ENCODE measurements at places on chromosomes 2 and 18.

GRCh38 chr2:129906861-129907235 is 72.6 kb upstream of the RAB6C start:
- no peak for DNase-seq

DNA sequence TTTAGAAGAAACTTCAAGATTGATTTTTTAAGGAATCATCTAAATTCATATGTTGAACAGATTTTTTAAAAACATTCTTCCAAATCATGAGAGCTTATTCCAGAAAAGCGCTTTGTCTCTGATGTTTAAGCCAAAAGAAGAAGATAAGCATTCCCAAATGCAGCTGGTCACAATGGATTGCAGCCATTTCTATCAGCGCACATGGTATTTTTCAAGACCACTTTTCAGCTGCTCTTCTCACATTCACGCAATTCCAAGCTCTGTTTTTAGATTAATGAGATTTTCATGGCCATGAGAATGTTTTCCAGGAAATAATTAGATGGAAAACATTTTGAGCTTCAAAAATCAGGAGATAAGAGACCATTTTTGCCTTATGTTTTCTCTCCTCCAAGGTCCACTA is 8.7 kb downstream of the OSBPL1A start:
- no peak for DNase-seq

- no peak for DNase-seq
Observed at GRCh38 chr2:119630121-119630520, 48.9 kb upstream of the TMEM177 start.

GRCh38 chr2:25787020-25787419 is 91.3 kb downstream of the ASXL2 start:
- DNase-seq, result no peak

DNA sequence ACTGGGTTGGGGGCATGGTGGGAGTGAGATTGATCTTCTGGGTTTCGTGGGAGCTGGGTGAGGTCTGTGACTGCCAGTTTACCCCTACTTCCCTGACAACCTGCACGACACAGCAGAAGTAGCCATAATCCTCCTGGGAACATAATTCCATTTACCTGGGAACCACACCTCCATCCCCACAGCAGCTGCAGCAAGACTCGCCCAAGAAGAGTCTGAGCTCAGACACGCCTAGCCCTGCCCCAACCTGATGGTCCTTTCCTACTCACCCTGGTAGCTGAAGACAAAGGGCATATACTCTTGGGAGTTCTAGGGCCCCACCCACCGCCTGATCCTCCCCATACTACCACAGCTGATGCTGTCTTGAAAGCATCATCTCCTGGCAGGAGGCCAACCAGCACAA is 43.8 kb downstream of the FLACC1 start:
- no peak for DNase-seq

- no peak for DNase-seq
Observed at GRCh38 chr18:76450452-76451395, 44.3 kb downstream of the ZNF516 start.

- DNase-seq, result peak; percentile 4
Observed at GRCh38 chr2:106996171-106996769, 110.3 kb upstream of the ST6GAL2 start.

- no peak for DNase-seq
Observed at GRCh38 chr2:216743781-216744180, 48.4 kb upstream of the IGFBP5 start.

DNA sequence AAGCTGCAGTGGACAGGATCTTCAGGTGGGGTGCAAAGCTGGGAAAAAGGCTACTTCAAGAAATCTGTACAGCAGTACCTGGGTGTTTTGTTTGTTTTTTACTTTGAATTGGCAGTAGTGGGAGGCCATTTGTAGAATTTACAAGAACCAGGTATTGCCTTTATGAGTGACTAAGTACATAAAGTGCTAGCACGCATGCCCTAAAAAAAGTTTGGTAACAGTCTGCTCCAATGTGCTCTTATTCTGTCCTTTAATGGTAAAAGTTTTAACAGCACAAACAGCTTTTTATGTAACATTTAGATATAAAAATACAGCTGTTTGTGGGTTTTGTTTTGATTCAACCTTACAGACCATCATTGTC is 17.2 kb downstream of the REV1 start:
- DNase-seq, result no peak

- DNase-seq, result no peak
Observed at GRCh38 chr18:47746615-47747014, 183.8 kb downstream of the SMAD2 start.

DNA sequence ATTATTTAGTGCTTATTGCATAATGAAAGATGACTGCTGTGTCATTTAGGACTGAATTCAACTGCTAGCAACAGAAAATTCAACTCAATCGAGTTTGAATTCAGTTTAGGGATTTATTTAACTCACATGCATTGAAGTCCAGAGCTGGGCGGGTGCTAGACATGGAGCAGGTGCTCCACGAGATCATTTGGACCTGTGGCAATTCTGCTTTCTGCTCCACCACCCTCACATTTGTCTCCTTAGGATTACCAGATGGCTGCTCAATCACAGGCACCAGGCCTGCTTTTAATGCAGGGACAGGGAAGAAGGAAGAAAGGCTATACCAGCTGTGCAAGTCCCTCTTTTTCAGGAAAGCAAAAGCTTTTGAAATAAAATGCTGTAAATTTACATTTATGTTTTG is 572.9 kb upstream of the SLC8A1 start:
- no peak for DNase-seq

- DNase-seq, result no peak
Observed at GRCh38 chr2:197134206-197134605, 176.4 kb downstream of the ANKRD44 start.

DNA sequence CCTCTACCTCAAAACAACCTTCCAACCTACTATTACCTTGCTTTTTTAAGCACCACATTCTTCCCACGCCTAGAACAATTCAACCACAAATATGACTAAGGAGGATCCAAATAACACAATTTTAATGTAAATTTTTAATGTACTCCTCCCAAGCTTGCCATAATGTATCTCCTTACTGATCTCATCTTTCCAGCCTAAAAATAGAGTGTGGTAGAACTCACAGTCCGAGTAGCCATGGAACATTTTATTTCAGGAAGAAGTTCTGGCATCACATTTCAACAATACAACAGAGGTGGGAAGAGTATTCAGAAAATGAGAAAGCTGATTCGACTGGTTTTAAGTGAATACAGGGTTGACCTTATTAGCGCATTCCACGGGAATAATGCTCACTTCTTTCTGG is 15.4 kb downstream of the FEZ2 start:
- DNase-seq, result no peak

DNA sequence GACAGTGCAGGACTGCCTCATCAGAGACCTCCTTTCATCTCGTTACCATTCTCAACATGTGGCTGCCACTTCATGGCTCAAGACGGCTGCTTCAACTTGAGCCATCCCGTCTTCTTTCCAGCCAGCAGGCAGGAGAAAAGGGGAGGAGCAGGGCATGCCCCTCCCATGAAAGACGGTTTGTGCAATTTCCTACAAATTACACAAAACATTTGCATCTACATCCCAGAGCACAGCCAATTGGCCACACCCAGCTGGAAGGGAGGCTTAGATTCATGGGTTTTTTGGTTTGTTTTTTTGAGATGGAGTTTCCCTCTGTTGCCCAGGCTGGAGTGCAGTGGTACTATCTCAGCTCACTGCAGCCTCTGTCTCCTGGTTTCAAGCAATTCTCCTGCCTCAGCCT is 11.8 kb downstream of the UCN start:
- no peak for DNase-seq

- DNase-seq, result no peak
Observed at GRCh38 chr18:33291539-33291938, 149.0 kb downstream of the CCDC178 start.

GRCh38 chr2:108956375-108956774 is 32.6 kb downstream of the EDAR start:
- DNase-seq, result no peak

DNA sequence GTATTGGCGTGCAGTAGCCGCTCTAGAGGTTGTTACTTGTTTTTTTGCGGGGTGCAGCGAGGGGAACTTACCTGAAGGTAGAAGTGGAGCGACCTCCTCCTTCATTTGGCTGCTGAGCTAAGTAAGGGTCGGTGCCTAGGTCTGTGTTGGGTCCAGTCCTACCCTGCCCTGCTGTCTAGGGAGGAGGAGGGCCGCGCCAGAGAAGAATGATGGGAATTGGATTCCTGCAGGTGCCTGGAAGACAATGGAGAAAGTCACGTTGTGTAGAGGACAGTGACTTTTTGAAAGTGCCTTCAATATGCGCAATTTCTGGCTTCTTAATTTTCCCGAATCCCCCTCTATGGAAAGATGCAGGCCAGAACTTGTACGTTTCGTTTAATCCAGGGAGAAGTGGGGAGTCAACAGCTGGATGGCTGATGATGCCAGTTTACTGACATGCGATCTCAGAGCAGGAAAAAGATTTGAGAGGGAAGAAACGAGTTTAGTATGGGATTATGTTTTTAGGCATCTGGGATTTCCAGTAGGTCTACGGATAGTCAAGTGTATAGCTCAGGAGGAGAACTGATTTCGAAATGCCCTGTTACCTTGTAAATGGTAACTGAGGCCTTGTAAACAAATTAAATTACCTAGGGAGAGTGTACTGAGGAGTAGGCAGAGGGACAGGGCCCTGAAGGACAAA is 653 bp downstream of the MRPS9 start:
- no peak for DNase-seq

DNA sequence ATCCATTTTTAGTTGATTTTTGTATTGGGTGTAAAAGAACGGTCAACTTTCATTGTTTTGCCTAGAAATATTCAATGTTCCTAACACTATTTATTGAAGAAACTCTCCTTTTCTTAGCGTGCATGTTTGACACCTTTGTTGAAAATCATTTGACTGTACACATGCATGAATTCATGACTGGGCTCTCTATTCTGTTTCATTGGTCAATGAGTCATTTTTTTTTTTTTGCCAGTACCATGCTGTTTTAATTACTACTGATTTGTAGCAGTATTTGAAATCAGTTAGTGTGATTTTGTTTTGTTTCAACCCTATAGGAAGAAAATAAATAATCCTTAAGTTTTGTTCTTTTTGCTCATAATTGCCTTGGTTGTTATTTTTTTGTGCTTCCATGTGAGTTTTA is 828.7 kb downstream of the SUCLG1 start:
- DNase-seq, result no peak

Data from NCI-H187 (cell line).